ENCODE measurements at places on chromosomes 4 and X.

DNA sequence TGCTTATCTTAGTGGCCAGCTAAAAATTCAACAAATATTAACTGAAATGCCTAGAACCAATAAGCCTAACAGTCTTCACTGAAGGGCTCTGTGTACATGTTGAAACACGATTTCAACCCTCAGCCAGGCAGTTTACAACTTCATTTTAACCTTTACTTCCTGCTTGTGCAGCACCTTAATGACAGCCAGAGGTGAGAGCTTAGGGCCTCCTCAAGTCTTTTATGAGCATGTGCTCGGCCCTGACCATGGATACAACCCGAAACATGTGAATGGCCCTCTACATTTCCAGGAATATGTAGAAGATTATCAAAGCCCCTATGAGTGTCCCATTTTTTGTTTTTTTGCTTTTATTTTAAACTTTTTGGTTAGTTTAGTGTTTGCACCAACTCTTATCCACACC lies 88.3 kb downstream of the MSN start:
- H3K27me3 ChIP-seq, result no peaks in the 10 kb centered on the region
- DNase-seq, result no peak

DNA sequence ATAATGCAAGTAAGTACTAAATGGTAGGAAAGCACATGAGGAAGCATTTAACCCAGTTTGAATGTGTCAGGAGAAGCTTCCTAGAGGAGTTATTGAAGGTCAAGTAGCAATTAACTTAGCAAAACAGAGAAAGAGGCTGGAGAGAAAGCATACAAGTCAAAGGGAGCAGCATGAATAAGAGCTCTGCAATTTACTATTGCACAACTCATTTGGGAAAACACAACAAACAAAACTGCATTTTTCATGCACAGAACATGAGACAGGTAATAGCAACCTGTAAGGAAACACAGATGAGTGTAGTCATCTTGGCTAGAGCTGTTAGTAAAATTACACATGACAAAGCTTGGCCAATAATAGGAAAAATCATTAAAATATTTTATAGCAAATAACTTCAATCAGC lies 538.1 kb downstream of the PPP4R3C start:
- H3K4me3 ChIP-seq, result no peak overlapping the region
- no peak overlapping the region for H3K27ac ChIP-seq
- no peaks in the 10 kb centered on the region for H3K4me1 ChIP-seq
- no peak for DNase-seq
- no peaks in the 10 kb centered on the region for H3K36me3 ChIP-seq
- H3K27me3 ChIP-seq, result no peaks in the 10 kb centered on the region

- H3K36me3 ChIP-seq, result no peaks in the 10 kb centered on the region
- no peak overlapping the region for H3K27ac ChIP-seq
- no peaks in the 10 kb centered on the region for H3K27me3 ChIP-seq
Observed at GRCh38 chr4:128379860-128380259, 92.2 kb upstream of the PGRMC2 start.

- DNase-seq, result no peak
- H3K4me3 ChIP-seq, result no peak overlapping the region
- 0 out of 3 replicates have a peak, but pooled peaks cover 2% of the 10 kb centered on the region for H3K4me1 ChIP-seq
- no peaks in the 10 kb centered on the region for H3K27me3 ChIP-seq
- H3K27ac ChIP-seq, result no peak overlapping the region
Observed at GRCh38 chr4:23212558-23212957, 519.8 kb downstream of the GBA3 start.

- no peaks in the 10 kb centered on the region for H3K4me1 ChIP-seq
- DNase-seq, result peak; percentile 21
- H3K27me3 ChIP-seq, result no peaks in the 10 kb centered on the region
- no peak overlapping the region for H3K27ac ChIP-seq
- no peak overlapping the region for H3K4me3 ChIP-seq
Observed at GRCh38 chrX:17082831-17083230, 136.4 kb downstream of the REPS2 start.

- DNase-seq, result no peak
- no peaks in the 10 kb centered on the region for H3K4me1 ChIP-seq
- H3K27me3 ChIP-seq, result no peaks in the 10 kb centered on the region
- no peaks in the 10 kb centered on the region for H3K36me3 ChIP-seq
- no peak overlapping the region for H3K27ac ChIP-seq
Observed at GRCh38 chr4:148782284-148782683, 340.1 kb upstream of the NR3C2 start.

DNA sequence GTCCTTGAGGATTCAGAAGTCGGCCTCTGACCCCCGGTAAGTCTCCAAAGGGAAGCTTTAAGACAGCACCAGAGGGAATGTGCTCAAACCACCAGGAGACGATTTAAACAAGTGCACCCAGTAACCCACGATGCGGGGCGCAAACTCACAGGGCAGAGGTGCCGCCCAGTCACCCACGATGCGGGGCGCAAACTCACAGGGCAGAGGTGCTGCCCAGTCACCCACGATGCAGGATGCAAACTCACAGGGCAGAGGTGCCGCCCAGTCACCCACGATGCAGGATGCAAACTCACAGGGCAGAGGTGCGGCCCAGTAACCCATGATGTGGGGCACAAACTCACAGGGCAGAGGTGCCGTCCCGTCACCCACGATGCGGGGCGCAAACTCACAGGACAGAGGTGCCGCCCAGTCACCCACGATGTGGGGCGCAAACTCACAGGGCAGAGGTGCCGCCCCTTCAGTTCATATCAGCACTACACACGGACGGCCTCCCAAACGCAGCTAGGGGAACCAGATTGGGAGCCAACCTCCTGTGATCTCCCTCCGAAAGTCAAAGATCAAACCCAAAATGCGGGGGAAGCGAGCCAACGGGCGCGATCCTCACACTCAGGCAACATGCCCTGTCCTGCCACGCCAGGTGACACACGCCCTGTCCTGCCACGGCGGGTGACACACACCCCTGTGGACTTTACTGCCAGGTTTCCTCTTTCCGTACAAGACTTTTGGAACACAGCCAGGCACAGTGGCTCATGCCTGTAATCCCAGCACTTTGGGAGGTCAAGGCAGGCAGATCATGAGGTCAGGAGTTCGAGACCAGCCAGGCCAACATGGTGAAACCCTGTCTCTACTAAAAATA lies 11.3 kb downstream of the PPP2R3B start:
- no peak for DNase-seq
- H3K27ac ChIP-seq, result no peak overlapping the region
- H3K4me1 ChIP-seq, result peaks cover 20% of the 10 kb centered on the region
- H3K27me3 ChIP-seq, result no peaks in the 10 kb centered on the region

- H3K4me3 ChIP-seq, result no peak overlapping the region
- H3K4me1 ChIP-seq, result peaks cover 45% of the 10 kb centered on the region
- H3K27me3 ChIP-seq, result no peaks in the 10 kb centered on the region
- no peak overlapping the region for H3K27ac ChIP-seq
- no peaks in the 10 kb centered on the region for H3K36me3 ChIP-seq
Observed at GRCh38 chrX:40243755-40244515, 146.2 kb upstream of the BCOR start.

GRCh38 chr4:121597346-121597934 lies 99.3 kb downstream of the ANXA5 start:
- H3K4me3 ChIP-seq, result no peak overlapping the region
- no peak overlapping the region for H3K27ac ChIP-seq
- no peak for DNase-seq
- H3K27me3 ChIP-seq, result no peaks in the 10 kb centered on the region

DNA sequence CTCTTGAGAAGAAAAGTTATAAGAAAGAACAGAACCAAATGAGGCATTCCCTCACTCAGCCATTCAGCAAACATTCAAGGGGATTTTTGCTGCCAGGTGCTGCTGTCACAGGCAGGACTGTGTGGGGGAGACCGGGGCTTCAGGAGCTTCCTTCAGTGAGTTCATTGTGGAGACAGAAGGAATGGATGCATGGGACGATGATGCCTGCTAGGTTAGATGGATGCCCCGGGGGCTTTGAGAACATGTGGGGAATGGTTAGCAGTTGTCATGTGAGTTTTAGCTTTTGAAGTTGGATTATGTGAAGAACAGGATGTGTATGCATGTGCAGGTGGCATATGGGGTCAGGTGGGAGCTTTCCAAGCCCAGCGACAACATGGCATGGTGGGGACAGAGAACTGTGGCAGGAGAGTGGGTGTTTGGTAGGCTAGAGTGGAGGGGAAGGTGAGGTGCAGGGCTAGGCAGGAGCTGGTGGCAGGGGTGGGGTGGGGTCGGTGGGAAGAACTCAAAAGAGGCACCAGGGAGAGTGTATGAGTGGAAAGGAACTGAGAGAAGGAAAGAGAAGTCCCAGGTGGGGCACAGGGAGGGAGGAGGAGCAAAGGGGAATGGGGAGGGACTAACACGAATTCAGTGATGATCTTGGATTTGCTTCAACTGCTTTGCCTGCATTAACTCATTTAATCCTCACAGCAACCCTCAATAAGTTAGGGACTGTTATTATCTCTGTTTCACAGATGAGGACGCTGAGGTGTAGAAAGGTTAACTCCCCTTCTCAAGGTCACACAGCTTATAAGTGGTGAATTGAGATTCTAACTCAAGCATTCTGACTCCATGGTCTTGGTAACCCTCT lies 8.4 kb downstream of the DCUN1D4 start:
- DNase-seq, result peak; percentile 24
- H3K27me3 ChIP-seq, result no peaks in the 10 kb centered on the region
- no peak overlapping the region for H3K4me3 ChIP-seq
- peaks cover 36% of the 10 kb centered on the region for H3K4me1 ChIP-seq

DNA sequence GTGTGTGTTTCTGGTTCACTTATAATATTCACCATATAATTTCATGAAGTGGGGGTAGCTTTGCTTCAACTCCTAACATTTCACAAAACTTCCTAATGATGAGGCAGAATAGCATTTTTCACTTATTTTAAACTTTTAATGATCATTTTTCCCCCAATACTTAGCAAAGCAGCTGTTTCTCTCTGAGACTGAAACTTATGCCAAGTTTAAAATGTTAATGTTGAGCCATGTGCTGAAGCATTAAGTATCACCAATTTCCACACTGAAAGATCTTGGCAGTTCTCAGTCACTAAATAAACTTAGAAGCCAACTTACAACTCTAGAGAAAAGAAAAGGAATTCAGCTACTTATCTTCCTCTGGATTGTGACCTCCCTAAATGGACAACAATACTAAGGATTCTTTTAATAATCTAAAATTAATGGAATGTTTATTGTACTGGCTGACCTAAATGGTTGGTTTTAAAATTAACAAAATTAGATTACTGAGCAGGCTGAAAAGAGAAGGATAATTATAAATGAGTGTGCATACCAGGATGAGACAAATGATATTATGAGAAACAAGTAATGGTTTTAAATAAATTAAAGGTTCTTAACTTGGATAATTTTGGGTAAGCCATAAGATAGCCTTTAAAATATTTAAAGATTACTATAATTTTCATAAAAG lies 1429.4 kb upstream of the ADGRL3 start:
- no peaks in the 10 kb centered on the region for H3K4me1 ChIP-seq
- DNase-seq, result no peak
- H3K27me3 ChIP-seq, result no peaks in the 10 kb centered on the region
- H3K27ac ChIP-seq, result no peak overlapping the region
- H3K4me3 ChIP-seq, result no peak overlapping the region
- no peaks in the 10 kb centered on the region for H3K36me3 ChIP-seq

All from K562 (cell line).